ENCODE measurements at places on chromosomes 5 and 9.
A peak's percentile ranks its signal among the peaks of the same experiment; 100 is the strongest.

- DNase-seq, result no peak
Measured at GRCh38 chr5:144169904-144170275, 569 bp downstream of the YIPF5 start.

- DNase-seq, result peak; percentile 32
Measured at GRCh38 chr5:38551030-38552017, 5.1 kb downstream of the LIFR start.

DNA sequence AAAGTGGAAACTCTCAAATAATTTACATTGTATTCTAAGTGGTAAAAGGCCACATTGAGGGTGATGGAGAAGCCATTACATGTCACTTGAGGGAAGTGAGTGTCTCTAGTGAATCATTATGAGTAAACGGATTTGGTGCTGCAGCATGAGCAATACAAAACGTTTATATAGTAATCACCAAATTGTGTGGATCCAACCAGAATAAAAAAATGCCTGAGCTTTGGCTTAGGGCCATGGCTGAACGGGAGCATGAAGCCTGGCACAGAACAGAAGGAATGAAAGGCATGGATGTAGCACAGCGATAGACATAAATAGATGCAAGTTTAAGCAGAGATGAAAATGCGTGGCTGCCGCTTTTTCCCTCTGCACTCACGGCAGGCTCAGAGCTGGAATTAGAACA lies 58.3 kb downstream of the PTTG1 start:
- DNase-seq, result no peak

- no peak for DNase-seq
Measured at GRCh38 chr5:138930371-138931097, 55.4 kb upstream of the LRRTM2 start.

GRCh38 chr5:14235872-14236271 lies 92.7 kb downstream of the TRIO start:
- no peak for DNase-seq

DNA sequence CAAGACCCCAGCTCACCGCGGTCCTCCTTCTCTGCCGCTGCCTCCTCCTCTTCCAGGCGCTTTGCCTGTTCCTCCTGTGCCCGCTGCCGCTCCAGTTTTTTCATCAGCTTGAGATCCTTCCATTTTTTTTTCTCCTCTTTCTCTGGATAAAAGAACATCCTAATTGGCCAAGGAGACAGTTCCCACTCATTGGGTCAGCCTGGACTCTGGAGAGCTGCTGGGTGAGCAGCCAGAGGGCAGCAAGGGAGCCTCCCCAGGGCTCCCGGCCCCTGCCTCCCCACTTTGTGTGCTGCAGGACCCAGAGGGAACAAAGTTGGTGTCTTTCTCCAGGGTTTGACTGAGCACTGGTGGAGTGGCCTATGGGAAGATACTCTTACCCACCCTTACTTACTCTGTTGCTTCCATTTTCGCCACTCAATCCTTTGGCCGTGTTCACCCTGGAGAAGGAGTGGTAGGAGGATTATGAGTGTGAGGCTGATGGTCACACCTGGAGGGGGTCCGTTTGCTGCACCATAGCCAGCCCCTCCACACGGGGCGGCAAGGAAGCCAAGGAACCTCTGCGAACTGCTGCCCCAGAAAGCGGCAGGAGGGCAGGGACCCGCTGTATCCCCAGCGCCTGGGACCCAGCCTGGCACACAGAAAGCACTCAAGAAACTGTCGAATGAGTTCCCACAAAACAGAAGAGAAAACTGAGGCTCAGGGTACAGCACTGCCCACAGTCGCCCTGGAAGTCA lies 708 bp downstream of the SPOUT1 start:
- DNase-seq, result no peak
